ENCODE measurements at places on chromosomes 12 and 14.

DNA sequence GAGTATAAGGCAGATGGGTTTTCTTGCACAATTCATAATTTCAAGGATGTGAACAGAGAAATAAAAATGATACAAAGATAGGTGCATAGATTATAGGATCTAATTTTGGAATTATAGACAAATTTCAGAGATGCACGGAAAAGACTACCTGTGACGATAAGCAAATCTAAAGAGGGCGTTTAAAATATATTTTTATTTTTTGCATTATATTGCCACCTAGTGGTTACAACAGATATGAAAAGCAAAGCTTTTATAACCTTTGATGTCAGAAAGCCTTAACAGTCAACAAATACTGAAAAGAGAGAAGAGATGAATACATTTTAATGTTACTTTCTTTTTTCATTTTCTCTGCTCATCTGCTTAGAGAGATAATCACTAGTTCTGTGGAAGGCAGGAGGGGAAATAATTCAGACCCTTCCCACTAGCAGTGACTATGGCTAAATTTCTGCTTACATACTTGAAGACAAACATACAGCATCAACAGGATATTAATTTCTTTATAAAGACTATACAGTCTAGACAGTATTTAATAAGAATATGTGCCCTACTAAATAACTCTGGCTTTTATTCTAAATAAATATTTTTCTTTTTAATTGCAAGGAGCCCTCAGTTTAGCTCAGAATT lies 46.3 kb downstream of the NTS start:
- peak; percentile 20 for DNase-seq

GRCh38 chr14:82422230-82422629 lies 888.6 kb upstream of the SEL1L start:
- DNase-seq, result no peak

DNA sequence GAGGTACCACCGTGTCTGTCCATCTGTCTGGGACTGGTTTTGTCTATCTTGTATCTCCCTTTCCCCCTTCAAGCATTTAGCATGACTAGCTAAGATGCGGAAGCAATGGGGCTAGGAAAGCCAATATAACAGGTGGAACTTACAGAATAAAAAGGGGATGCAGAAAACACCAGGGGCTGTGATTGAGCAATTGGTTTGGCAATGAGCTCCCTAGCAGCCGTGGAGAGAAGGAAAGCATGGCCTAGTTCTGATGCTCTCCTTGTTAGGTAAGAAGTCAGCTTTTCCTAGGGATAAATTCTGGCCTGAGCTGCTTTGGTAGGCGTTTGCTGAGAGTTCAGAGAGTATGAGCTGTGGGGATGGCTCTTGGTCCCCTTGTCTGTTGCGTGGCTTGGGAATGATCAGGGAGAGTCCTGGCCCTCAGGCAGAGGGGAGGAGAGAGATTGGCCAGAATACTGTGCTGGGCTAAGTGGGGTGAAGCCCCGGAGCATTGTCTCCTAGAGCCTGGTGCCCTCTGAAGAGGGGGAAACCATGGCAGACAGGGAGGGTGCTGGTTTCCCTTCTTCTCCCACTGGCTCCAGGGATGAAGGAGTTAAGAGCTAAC lies 7.1 kb downstream of the SETD1B start:
- DNase-seq, result no peak

DNA sequence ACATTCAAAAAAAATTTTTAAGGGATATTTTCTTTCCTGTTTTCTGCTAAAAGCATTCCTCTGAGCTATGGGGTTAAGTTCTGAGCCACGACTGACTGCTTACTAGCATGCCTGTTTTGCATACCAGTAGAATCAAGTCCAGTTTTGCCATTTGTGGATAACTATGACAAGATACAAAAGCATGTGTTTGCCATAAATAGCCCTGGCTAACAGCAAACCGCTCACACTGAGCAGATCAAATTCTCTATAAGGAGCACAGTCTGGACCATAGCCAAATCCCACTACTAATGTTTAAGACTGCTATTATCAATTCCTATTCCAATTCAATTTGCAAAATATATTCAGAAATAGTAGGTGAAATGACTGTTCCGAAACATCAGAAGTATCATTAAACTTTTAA lies 3.2 kb downstream of the CFL2 start:
- DNase-seq, result no peak

DNA sequence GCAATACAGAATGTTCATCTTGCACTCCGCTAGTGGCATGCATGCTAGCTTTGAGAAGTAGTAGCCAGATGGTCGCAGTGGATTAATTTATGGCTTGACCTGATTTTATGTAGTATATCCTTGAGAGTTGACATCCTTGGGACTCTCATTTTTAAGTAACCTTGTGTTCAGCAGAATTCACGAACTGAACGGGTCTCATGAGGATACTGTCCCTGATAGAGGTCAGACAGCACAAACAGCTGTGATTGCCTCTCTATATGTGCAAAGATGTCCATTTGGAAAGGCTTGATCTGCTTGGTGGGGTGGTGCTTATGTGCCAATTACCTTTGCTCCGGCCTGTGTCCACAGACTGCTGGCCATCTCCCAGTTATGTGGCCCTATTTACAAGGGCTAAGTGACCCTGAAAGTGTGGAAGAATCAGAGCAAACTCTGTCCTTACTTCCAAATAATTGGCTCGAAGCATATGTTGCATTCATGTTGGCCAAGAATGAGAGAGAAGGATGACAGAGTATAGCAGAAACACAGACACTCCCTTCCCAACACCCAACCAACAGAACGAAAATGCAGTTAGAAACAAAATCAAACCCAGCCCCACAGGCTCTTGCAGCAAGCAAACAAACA lies 167.1 kb downstream of the CRADD start:
- no peak for DNase-seq

DNA sequence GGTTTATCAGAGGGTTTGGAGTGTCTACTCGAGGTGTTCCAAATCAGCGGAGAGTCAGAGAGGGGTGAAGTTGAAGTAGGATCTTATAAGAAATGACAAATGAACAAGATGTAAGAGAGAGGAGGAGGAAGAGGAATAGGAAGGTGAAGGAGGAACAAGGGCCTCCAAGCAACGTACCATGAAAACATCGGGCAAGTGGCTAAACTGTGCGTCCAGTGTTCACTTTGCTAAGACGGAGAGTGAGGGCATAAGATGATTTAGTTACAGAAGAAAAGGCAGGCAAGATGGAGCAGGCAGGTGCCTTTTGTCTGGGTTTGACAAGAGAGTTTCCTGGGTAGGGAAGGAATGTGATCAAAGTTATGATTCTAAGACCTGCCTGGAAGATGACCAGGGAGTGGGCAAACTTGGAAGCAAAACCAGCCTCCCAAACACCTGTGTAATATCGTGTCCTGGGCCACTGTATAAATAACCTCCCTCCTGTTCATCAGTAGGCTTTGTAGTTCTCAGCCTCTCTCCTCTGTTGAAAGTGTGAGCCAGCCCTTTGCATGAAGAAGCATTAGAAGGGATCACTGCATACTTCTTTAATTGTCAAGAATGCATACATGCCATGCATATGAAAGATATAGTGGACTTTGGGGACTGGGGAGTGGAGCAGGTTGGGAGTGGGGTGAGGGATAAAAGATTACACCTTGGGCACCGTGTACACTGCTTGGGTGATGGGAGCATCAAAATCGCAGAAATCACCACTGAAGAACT lies 111.4 kb downstream of the ZFP36L1 start:
- DNase-seq, result no peak

GRCh38 chr14:95515080-95515489 lies 1.4 kb downstream of the SYNE3 start:
- DNase-seq, result peak; percentile 26

DNA sequence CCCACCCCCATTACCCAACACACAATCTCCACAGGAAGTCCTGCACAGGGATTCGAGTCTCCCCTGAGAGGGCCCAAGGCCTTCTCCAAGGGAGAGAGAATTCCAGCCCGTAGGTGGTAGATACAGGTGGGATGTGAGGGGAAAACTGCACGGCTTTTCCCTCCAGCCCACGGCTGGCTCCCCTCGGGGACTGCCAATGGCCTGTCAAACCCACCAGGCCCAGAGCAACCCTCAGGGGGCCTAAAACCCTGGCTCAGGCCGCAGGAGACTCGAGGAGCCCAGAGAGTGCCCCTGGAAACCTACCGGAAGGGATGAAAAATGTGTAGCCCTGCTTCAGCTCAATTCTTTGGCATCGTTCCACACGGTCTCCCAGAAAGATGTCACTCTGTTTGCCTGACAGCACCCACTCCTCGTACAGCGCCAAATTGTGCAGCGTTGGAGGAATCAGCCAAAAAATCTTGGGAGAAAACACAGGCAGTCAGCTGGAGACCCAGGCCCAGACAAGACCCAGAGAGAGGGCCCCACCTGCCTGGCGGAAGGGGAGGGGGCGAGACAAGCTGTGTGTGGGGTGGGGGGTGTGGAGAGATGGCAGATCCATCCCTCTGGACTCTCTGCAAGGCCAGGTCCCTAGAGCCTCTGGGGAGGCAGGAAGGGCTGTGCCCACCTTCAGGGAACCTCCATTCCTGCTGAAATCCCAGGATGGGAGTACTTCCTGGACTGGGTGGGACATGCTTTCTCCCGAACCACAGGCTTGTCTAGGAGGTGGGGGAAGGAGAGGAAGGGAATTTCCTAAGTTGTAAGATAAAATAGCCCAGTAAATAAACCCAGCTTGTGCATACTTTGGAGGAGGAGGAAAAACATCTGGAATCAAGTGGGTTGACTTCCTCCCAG lies 48.1 kb downstream of the KDM2B start:
- DNase-seq, result no peak

DNA sequence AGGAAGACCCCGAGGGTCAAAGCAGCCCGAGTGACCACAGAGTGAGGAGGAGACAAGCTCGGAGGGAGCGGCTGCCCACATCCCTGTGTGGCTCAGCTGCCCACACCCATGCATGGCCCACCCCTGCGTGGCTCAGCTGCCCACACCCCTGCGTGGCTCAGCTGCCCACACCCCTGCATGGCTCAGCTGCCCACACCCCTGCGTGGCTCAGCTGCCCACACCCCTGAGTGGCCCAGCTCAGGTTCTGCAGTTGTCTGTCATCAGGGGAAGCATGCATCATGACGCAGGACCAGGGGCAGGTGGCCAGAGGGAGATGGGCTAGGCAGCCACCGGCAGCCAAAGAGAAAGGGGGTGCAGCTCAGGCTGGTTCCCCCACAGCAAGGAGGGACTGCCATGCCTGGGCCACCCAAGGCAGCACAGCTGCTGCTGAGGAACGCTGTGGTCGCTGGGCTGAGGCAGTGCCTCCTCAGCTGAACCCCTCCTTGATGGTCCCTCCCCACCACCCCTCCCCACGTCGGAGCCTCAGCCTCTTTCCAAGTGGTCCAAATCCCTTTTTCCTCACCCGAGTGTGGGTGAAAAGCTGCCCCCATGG lies 33.3 kb upstream of the NUDT14 start:
- DNase-seq, result no peak

DNA sequence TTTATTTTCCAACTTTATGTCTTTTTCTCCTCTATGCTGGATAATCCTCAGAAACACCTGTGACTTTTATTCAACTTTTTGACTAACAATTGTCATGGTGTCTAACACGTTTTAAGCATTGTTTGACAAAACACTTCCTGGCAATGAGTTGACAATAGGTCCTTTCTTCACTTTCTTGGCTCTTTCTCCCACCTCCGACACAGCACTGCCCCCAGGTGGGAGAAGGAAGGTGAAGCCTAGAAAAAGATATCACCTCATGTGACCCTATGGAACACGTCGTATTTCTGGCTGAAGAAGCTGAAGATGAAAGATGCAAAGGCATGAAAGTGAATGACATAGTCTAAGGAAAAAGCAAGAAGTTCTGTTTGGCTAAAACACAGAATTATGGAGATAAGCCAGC lies 430.0 kb downstream of the ETNK1 start:
- DNase-seq, result no peak

- no peak for DNase-seq
These were observed 129.7 kb upstream of the GRIP1 start for GRCh38 chr12:66808606-66809005.

DNA sequence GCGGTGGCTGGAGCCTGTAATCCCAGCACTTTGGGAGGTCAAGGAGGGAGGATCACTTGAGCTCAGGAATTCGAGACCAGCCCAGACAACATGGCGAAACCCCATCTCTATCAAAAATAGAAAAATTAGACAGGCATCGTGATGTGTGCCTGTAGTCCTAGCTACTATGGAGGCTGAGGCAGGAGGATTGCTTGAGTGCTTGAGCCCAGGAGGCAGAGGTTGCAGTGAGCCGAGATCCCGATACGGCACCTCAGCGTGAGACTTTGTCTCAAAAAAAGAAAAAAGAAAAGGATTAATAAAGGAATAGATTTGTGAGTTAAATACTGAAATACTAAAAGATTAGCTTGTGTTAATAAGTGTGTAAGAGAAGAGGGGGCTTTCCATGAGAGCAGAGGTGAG lies 29.4 kb downstream of the RPGRIP1 start:
- no peak for DNase-seq

- no peak for DNase-seq
These were observed 115.6 kb downstream of the NEDD1 start for GRCh38 chr12:97022536-97023230.

DNA sequence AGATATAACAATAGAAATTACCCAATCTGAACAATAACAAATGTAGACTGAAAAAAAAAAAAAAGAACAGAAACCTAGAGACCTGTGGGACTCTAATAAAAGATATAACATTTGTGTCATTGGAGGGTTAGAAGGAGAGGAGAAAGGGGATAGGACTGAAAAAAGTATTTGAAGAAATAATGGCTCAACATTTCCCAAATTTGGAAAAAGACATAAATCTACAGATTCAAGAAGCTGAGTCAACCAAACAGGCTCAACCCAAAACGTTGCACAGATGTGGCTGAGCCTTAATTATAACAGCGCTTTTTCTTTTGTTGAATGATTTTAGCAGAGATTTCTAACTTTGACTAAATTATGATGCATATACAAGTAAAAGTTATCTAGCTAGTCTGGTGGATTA lies 131.3 kb downstream of the TMTC3 start:
- no peak for DNase-seq

- no peak for DNase-seq
These were observed 318.1 kb upstream of the RTL1 start for GRCh38 chr14:101221549-101222160.

DNA sequence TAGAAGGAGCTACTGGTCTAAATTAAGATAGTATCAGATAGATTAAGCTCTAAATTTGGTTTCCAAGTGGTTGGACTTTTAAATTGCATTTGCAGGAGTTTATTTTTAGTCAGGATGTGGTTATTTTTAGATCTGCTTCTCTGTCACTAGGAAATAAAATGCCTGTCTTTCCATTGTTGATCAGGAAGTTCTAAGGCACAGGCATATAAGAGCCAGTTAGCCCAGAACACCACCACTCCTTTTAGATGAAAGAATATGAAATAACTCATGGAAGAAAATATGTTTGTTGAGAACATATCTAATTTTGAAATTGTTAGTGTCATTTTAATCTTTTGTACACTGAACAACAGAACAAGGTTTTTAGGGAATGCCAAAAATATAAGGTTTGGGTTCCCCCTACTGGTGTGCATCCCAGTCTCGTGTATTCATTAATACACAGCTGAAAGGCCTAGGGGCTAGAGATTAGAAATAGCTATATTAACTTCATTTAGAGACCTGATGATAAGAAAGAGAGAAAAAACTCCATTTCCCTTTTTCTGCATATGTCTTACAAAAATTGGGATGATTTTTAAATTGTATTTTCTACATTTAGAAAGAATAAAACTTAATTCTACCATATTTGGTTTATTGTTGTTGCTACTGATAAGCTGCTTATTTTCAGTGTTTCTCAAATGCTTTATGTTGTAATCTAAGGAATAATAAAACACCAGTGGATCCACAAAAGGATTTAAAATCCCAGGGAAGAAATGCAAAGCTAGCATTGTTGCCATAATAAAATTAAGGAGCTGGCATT lies 67.2 kb downstream of the RIC8B start:
- DNase-seq, result peak; percentile 63

- no peak for DNase-seq
These were observed 77.3 kb upstream of the RPH3A start for GRCh38 chr12:112714166-112714710.
